ENCODE measurements at places on chromosomes 1 and 21.

DNA sequence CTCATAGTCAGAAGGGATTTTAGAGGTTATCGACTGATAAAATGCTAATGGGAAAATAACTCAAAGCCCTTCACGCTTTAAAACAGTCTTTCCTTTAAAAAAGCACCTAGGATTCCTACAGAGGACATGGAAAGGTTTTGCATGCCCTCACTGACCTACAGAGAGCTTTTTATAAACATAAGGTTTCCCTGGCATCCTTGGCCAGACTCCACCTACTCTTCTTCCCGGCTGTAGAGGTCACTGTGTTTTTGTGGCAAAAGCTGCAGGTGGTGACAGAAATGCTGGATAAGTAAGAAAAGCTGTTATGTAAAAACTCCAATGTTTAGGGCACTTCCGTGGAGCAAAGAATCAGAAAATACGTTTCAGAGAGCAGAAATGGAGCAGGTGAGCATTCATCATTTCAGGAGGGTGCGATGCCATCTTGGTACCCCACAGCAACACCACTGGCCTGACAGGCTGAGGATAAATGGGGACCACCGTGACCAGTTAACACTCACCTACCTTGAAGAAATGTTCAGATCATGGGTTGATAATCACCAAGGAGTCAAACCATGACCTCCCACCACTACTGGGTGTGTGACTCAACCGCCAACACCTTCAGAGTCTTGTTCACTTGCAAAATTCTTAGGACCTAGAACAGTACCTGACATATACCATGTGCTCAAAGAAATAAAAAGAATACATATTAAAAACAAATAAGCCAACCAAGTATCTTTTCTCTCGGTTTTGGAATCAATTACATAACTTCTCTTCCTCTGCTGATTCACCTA is 46.6 kb downstream of the SSBP3 start:
- DNase-seq, result no peak

GRCh38 chr1:147287133-147287865 is 44.8 kb downstream of the CHD1L start:
- no peak for DNase-seq

DNA sequence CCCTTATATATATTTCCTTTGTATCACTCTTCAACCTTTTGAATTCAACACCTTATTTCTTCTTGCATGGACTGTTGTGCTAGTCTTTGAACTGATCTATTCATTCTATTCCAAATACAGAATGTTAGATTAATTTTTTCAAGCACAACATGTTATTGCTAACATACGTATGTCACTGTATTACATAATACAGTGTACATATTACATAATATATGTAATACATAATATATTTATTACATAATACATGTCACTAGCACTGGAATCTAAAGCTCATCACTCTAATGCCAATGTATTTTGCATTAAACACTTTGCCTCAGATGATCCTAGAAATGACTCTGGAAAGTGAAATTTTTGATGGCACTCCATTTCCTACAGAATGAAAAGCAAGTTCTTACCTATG is 59.8 kb downstream of the LRRC8D start:
- DNase-seq, result no peak

- DNase-seq, result no peak
Measured at GRCh38 chr1:59686170-59686569, 128.6 kb upstream of the HOOK1 start.

DNA sequence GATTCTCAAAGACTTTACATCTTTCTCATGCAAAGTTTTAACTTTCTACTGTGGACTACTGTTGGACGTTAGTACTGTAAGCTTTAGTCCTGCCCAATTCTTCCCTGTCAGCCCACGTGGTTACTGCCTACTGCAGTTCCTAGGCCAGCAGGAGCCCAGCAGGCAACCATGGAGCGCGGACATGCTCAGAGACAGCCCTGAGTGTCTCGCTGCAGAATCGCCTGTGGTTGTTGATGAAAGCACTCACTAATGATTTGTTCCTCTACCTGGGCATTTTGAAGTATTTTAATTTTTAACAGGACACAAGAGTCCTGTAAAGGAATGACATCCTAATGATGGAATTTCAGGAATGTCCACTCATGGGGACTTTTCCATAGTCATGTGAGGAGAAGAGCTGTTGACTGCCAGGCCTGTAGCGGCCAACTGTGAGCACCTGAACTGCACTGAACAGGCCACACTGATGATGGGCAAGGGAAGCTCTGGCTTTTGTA is 44.1 kb downstream of the PGBD5 start:
- DNase-seq, result no peak
